ENCODE measurements at places on chromosomes 3 and 15. TPM values are rescaled to one million over a fixed set of nuclear protein-coding genes. Genes with fewer than 3 reads are reported as not detected.

Gene ARHGEF26
- 1.4 TPM for total RNA-seq

Gene STXBP5L
- total RNA-seq: not detected

Gene TFDP2
- total RNA-seq: 62.4 TPM

Gene A4GNT
- not detected for total RNA-seq

Gene PIF1
- total RNA-seq: 0.42 TPM

Gene SHF
- 5.0 TPM for total RNA-seq

Gene ATP1B3
- 31.1 TPM for total RNA-seq

Gene SLC27A2
- total RNA-seq: not detected

Gene PLCH1
- 0.50 TPM for total RNA-seq

Gene CACNA1D
- total RNA-seq: 1.0 TPM

Gene RYK
- 37.5 TPM for total RNA-seq

Gene PLSCR5
- not detected for total RNA-seq

Gene GABRB3
- 4.5 TPM for total RNA-seq

Gene SLC6A1
- total RNA-seq: 0.62 TPM

Gene GOLGA6B
- total RNA-seq: not detected

Gene PARL
- 58.0 TPM for total RNA-seq

Gene FAM240A
- not detected for total RNA-seq

Gene FRMD5
- 42.5 TPM for total RNA-seq

Gene PRSS50
- total RNA-seq: 0.10 TPM

Gene EPHB1
- total RNA-seq: 1.8 TPM

Gene SCAANT1
- not detected for total RNA-seq

Gene CTXN2
- total RNA-seq: not detected

Gene EPB42
- 0.15 TPM for total RNA-seq

Gene PGBD4
- 1.7 TPM for total RNA-seq

Gene DLL4
- total RNA-seq: 11.6 TPM

Gene GOLGA8R
- 5.2 TPM for total RNA-seq

Gene GBE1
- total RNA-seq: 72.4 TPM

Gene STAB1
- total RNA-seq: 69.7 TPM

Gene DENND6A
- total RNA-seq: 18.5 TPM
